Airway epithelial cell (primary cell): ENCODE measurements at places on chromosomes 1 and 21. TPM values are rescaled to one million over a fixed set of nuclear protein-coding genes. Genes with fewer than 3 reads are reported as not detected.

C1orf226 gene
- total RNA-seq, result 0.46 and 1.1 TPM in 2 replicates

PRDM16 gene
- 0.46 and 2.0 TPM in 2 replicates for total RNA-seq

CD53 gene
- total RNA-seq, result not detected in 2 replicates

UBE2U gene
- total RNA-seq, result not detected in 2 replicates

C8B gene
- total RNA-seq, result not detected in 2 replicates

B3GALT5 gene
- under 0.01 TPM in 1 of 2 replicates, not detected in the other for total RNA-seq

S100B gene
- 0.42 TPM in 1 of 2 replicates, not detected in the other for total RNA-seq

POGZ gene
- 11.3 and 14.7 TPM in 2 replicates for total RNA-seq

SLC25A34 gene
- total RNA-seq, result 0.05 and 0.14 TPM in 2 replicates

OR2T34 gene
- not detected in 2 replicates for total RNA-seq

CNR2 gene
- not detected in 2 replicates for total RNA-seq
